ENCODE measurements at places on chromosomes 7 and 10.

- no peak for DNase-seq
Observed at GRCh38 chr10:239109-239508, 103.9 kb downstream of the ZMYND11 start.

- DNase-seq = no peak
Observed at GRCh38 chr10:71911296-71911953, 52.8 kb upstream of the CHST3 start.

DNA sequence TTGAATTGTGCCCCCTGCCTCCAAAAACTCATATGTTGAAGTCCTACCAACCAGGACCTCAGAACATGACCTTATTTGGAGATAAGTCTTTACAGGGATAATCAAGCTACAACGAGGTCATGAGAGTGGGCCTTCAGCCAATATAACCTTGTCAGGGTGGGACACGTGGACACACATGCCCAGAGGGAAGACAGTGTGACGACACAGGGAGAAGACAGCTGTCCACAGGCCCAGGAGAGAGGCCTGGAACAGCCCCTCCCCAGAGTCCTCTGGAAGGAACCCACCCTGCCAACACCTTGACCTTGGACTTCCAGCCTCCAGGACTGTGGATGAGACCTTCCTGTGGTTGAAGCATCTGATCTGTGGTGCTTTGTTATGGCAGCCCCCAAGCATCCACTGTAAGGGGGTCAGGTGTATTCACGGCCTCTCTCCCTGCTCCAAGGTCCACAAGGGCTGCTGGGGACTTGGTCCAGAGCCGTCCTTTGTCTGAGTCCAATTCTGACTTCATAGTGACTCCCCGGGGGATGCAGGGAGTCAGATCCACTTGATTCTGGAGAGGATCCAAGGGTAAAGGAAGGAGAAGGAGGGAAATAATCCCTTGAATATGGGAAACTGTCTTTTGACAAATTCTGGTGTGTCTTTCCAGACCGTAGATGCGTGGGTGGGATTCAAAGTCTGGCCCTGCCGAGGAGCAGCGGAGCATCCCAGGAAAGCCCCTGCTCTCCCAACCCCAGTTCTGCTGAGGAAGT is 7.0 kb downstream of the CALML3 start:
- DNase-seq = no peak

DNA sequence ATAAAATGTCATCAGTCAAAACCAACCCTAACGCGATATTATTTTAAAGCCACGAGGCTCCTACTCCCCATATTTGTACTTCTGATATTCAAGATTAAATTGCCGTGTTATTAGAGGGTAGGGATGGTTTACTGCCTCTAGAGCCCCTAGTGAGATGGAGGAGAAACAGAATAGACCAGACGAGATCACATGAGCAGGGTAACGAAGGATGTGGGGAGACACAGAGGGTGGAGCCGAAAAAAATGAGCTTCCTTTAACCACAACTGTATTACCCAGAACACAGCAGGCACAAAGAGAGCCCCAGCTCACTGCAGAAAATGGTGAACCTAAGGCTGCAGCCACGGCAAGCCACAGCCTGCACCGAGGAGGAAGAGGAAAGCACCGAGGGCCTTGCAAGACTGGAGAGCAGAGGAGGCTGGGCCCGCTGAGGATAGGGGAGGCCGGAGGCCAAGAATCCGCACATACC is 14.3 kb downstream of the ZC3HAV1 start:
- DNase-seq = no peak

- peak; percentile 65 for DNase-seq
Observed at GRCh38 chr10:86693721-86694369, 25.5 kb downstream of the LDB3 start.

GRCh38 chr7:141785706-141786552 is 4.1 kb upstream of the TAS2R5 start:
- peak; percentile 17 for DNase-seq

- DNase-seq = no peak
Observed at GRCh38 chr10:43976292-43976691, 327.6 kb upstream of the ZNF32 start.

DNA sequence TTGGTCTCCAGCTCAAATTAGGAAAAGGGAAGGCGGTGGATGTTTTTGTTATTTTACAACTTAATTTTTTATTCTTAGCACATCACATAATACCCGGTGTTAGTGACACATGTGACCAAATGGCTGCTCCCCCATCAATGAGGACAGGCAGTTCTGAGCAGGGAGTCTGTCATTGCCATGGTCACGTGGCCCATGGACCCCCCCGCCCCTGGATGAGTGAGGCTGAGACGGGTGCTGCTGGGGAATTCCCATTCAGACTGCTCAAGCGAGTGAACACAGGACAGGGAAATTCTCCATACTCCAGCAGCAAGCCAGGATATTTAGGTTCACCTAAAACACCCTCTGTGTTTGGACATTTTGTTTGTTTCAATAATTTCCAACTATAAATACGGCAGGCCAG is 34.7 kb upstream of the SLC35B4 start:
- DNase-seq = peak; percentile 18

DNA sequence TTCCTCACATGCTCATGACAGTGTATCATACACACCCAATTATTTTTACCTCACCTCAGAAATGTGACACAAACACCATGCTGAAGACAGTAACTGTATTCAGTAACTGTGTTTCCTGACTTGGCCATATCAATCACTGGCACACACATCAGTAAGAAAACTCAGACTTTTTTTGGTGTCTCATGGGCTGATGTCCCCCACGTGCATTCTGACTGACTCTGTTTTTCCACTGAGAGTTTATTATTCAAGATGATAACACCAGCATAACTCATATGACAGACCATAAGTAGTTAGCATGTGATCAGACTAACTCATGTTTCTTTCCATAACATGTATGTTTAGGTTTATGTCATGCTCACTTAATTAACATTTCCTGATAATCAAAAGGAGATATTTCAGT is 124.8 kb downstream of the CD36 start:
- DNase-seq = no peak

DNA sequence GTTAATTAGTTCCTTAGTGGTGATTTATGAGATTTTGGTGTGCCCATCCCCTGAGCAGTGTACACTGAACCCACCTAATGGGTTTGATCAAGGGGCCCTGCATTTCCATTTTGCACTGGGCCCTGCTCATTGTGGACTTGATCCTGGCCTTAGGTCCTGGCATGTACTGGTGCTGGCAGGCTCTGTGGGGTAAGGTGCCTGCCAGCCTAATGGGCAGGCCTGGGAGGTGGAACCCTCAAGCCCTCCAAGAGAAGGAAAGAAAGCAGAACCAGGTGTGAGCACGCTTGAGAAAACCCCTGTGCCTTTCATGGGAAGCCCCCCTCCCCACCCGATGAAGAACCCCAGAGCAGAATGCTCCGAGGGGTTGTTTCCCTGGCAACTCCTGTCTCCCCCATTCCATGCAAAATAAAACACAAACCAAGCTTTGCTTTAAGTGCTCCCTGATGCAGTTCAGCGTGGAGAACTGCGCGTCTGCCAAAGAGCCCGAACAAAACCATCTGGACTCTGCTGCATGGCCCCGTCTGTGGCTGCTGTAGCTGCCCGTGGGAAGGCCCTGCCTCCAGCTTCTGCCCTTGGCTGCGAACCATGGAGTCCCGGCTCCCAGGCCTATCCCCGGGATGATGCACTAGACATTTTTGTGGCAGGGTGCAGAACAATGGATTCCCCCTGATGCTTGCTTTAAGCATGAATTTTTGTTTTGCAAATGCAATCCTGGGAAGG is 123.3 kb downstream of the PRPF18 start:
- DNase-seq = no peak

DNA sequence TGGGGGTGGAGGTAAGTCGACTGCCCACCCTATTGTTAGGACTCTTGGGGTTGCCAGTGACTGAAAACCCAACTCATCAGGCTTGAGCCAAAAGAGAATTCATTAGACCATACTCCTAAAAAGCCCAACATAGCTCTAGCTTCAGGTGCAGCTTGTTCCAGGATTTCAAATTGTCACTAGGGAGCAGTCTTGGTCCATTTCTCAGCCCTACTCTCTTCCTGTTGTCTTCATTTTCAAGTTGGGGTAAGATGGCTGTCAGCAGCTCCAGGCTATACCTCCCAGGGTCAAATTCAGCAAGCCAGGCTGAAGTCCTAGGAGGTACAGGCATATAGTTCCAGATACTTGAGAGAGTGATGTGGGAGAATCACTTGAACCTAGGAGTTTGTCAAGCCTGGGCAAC is 14.9 kb upstream of the COL13A1 start:
- DNase-seq = no peak

DNA sequence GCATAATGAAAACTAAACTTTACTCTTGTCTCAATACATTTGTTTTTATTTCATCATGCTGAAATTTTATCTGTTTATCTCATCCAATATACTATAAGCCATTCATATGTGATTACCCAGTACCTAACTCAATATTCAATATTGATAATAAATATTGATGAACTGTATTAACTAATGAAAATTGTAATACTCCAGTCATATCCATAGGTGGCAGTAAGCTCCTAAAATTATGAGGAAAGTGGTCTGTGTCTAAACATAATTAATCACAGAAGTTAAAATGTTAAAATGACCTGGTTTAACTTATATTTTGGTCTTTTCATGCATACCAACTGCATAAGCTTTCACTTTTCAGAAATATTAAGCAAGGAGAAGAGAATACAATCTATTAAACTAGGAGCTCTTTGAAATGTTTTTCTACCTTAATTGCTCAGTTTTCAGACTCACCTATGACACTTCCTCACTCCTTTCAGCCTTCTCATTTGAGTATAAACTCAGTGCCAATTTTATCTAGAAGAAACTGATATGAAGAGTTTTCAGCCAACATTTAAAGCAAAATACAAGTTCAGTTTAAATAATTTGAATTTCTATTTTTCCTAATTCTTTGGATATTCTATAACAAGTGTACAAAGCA is 30.5 kb upstream of the VWDE start:
- DNase-seq = no peak

GRCh38 chr7:123738356-123738755 is 10.4 kb downstream of the WASL start:
- DNase-seq = no peak

GRCh38 chr10:97454330-97455036 is 8.5 kb downstream of the ZDHHC16 start:
- no peak for DNase-seq

GRCh38 chr7:144955422-144955821 is 119.6 kb upstream of the TPK1 start:
- no peak for DNase-seq

GRCh38 chr7:149713061-149713730 is 60.2 kb downstream of the ZNF467 start:
- DNase-seq = no peak

DNA sequence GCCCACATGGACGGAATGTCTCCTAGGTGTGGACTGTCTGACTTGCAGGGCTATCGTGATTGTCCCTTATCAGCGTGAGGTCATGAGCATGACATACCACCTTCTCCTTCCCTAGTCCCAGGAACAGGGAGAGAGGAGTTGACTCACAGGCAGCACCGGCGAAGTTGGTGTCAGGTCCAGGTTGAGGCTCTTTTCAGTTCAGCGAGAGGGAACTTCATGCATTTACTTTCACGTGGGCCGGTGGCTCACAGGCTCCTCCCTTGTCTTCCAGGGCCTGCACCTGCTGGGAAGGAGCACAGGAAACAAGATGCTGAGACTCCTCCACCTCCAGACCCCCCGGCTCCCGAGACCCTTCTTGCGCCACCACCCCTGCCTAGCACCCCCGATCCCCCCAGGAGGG is 46.1 kb downstream of the PROSER2 start:
- DNase-seq = no peak

- DNase-seq = peak; percentile 50
Observed at GRCh38 chr10:51389415-51390321, 309.7 kb downstream of the CSTF2T start.

- no peak for DNase-seq
Observed at GRCh38 chr7:87154569-87154968, 2.3 kb downstream of the DMTF1 start.

DNA sequence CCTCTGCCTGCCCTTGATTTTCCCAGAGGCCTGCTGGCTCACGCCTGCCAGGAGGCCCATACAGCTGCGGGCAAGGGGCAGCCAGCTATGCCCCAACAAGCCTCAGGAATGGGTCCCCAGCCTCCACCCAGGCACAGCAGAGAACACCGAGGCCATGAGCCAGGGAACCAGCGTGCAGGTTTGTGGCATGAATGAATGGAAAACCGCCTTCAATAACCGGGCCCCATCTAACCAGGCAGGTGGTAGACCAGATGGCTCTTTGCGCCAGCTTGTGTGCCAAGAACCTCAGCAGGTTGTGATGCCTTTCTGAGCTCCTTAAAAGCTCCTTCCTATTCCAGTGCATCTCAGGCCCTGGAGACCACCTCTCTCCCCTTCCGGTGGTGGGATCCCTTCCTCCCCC is 50.2 kb downstream of the ELFN1 start:
- no peak for DNase-seq

DNA sequence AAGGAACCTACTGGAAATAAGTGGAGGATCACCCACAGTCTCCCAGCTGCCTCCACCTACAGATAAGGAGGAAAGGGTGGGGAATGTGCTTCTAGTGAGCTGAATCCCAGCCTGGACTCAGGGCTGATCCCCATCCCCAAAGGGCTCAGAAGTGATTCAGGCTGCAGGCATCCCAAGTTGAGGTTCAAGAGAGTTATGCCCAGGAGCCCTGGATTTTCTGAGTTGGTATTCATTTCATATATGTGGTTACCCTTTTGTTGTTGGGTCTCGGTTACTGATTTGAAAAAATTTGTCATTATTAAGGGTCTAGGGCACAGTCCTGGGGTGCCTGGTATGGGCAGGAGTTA is 30.0 kb upstream of the SRGN start:
- DNase-seq = no peak

DNA sequence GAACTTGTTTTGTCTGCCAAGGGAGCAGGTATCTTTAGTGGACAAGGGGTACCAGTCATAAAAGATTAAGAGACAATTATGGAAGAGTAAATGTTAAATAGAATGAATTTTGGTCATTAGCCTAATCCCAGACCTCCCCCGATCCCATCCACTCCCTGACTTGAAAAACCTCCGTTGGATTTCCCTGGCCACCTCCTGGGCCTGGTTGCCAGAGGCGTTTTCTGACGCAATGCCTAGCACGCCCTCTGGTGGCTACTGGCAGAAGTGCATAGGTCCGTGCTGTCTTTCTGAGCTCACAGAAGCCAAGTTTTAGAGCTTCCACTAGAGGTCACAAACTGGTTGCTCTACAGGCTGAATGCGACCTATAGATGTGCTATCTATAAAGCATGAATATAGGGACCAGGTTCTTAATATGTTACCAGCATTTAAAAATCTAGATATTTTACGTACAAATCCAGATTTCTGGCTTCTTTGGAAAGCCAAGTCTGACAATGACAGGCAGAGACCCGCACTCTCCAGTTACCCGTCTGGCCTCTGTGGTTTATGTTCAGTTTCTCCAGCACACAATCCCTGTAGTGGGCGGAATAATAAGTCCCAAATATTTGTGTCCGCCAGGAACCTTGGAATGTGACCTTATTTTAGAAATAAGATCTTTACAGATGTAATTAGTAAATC is 39.8 kb downstream of the SPOCK2 start:
- DNase-seq = peak; percentile 92

- no peak for DNase-seq
Observed at GRCh38 chr10:90417476-90418210, 440.2 kb downstream of the HTR7 start.

DNA sequence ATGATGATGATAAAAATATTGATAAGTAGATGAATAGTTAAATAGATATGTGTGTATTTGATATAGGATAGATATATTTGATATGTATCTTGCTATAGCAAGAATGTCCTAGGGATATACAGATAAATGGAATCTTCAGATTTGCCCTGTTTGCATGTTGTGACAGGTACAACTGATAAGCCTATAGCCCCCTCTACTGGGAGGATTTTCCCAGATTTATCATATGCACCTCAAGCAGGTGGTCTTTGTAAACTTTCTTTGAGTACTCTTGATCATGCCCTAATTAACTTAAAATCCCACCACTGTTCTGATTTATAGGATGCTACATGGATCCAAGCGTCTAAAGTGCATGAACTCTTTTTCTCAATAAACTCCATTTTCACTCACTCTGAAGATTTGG is 1050.7 kb downstream of the SORCS3 start:
- peak; percentile 22 for DNase-seq
